Amniotic stem cell (primary cell): ENCODE measurements at places on chromosomes 7 and 10.

DNA sequence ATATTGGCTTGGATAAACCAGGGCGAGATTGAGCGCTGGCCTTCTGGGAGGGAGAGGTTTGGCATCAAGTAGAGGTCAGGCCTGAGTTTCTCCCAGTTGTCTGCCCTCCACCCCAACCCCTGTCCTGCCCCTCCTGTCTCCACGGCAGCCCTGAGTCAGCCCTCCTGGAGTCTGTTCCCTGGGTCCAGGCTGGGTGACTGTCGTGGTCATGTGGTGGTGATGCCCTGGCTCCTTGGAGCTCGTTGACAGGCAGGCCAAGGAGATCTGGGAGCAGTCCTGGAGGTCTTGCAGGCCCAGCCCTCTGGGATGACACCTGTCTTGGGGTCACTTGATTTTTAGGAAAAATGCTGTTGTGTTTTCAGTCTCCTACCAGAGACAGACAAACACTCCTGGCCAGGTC lies 53.6 kb upstream of the PODXL start:
- no peak for DNase-seq

GRCh38 chr7:102390697-102391484 lies 5.3 kb upstream of the PRKRIP1 start:
- DNase-seq, result peak; percentile 13

DNA sequence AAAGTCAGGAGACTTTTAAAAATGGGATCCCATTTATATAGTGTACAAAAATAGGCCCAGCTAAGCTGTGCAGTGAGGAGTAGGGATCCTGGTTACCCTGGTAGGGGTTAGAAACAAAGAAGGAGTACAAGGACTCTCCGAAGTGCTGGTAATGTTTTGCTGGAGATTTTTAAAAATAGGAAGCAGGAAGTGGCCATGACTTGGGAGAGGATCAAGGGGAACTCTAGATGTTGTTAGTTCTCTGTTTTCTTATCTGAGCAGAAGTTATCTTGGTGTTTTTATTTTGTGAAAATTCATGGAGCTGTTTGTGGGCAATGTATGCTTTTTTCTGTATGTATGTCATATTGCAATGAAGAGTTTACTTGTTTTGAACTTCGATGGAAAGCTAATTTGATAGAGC lies 373.9 kb downstream of the SFMBT2 start:
- no peak for DNase-seq

- no peak for DNase-seq
Measured at GRCh38 chr10:122464586-122464985, 3.2 kb downstream of the HTRA1 start.

GRCh38 chr10:121668314-121669027 lies 70.2 kb upstream of the FGFR2 start:
- no peak for DNase-seq

GRCh38 chr10:60531006-60531405 lies 141.3 kb upstream of the ANK3 start:
- no peak for DNase-seq

- DNase-seq, result no peak
Measured at GRCh38 chr7:22460363-22460988, 39.5 kb downstream of the STEAP1B start.

DNA sequence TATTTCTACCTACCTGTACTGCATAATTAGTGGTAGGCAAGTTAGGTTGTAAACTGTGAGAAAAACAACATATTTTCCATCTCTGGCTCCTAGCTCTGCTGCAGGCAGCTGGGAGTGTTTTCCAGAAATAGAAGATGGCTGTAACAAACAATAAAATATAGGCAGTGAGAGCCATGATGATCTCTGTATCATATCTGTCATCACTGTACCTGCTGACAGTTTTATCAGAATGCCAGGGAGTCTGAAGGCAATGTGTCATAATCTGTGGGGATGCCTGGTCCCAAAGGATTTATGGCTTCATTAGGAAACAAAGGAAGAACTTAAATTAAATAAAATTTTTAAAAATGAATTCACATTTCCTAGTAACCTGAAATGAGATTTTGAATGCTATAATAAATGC lies 160.9 kb upstream of the SMIM30 start:
- DNase-seq, result no peak

DNA sequence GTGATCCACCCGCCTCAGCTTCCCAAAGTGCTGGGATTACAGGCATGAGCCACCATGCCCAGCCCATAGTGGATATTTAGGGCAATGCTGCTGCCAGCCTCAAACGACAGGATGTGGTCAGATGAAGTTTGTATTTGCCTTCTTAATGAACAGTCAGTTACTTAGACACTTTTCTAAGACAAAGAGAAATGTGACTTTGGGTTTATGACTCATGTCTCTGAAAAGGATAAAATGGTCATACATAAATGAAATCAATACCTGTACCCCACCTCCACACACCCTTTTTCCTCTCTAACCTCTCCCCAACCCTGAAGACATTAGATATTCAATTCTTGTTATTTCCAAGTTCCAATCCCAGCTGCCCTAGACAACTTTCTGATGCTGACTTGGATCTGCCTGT lies 109.3 kb upstream of the INSIG1 start:
- DNase-seq, result no peak

DNA sequence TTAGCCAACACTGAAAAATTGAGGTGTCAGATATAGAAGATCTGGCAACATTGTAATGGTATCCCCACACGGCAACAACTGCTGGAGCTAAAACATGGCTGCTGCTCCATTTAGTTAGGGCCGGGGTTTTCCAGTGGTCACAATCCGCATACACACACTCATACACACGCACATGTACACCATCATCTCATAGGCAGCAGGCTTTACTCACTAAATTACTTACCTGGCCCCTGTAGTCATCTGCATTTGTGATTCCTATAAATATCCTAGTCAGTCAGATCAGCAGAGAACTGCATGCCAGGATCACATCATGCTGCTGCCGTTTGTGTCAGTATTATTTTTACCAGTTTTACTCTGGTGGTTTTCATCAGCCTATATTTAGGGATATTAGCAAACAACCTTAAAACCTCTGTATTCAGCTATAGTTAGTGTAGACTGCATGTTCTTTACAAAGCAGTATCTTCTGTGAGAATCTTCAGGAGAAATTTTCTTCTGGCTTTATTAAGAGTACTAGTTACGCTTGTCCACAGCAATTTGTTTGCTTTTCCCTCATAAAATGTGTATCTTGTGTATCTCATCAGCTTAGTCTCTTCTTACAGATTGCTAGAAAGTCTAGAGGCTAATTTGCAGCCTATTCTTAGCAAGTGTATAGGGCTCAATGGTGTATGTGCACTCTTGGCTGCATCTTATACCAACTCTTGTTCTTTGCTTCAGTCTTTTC lies 38.3 kb upstream of the PTPN12 start:
- DNase-seq, result no peak

- no peak for DNase-seq
Measured at GRCh38 chr7:12683678-12684585, 3.5 kb upstream of the ARL4A start.

DNA sequence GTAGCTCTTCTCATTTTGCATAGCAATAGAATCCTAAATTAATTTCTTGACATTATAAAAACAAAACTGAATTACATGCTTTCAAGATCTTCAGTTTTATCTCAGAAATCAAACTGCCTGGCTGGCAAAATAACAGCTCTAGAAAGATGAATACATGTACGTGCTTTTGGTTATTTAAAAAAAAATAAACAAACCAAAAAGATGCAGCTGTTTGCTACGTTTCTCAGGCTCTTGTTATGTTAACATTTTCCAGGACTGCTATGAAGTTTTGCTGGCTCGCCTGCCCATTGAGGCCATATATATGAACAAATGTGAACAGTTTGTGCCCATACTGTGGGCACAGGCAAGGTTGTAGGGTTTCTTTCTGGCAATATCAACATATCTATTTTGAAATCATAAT lies 86.6 kb downstream of the ODAD2 start:
- no peak for DNase-seq
